Dermis blood vessel endothelial cell (primary cell): ENCODE measurements at places on chromosomes 16 and 17. TPM values are rescaled to one million over a fixed set of nuclear protein-coding genes. Genes with fewer than 3 reads are reported as not detected.

Gene PIPOX
- total RNA-seq: 0.93 and 3.1 TPM in 2 replicates

DNA sequence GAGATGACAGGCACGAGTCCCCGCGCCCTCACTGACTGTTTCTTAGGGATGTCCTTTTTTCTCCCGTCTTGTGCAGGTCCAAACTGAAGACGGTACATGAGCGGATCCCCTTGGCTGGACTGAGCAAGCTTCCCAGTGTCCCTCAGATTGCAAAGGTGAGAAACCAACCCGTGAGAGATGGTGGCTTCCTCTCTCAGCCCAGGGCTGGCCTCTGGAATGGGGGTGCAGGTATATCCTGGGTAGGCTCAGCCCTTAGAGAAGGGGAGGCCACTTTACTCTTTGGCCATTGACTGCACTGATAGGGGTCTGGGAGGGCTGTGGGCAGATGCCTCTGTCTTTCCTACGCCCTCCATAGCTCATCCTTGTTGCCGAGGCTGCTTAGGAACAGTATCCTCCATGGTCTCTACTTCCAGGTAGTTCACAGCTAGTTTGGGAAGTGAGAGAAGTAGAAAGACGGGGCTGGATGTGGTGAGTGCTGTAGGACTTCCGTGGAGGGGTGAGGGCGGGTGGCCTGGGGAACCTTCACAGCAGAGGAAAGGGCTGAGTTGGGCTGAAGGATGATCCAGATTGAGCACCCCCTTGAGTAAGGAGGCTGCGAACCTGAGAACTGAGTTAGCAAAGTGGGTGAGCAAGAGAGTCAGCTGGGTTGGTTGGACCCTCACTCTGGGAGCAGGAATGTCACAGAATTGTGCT, 83.0 kb downstream of the OR1D5 start:
- DNase-seq: no peak

Gene GAS7
- total RNA-seq: 4.8 and 6.7 TPM in 2 replicates

DNA sequence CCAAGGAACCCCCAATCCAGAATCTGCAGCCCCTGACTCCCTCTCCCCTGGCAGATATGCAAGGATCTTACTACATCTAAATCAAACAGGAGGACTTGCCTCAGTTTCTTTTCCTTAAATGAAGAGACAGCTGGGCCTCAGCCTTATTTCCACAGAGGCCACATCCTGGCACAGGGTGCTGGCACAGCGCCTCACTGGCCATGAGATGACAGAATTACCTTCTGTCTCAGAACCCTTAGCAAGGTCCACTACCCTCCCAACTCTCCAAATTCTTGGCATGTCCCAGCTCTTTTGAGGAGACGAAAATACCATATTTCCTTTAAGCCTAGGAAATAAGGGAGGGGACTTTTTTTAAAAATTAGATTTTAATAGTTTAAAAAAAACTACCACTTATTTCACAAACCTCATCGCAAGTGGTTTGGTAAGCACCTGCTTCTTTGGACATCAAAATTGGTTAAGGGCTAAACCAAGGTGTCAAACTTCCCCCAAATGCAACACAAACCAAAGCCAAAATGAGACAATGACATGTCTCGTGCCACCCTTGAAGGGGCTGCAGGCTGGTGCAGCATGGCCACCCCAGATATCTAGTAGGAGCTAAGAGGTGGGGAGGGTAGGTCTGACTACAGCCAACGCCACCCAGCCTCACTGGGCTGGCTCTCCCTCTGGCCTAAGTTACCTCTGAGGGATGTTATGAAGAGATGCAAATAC, 25.3 kb downstream of the FAM117A start:
- no peak for DNase-seq

GRCh38 chr17:57861000-57861789, 11.4 kb upstream of the MRPS23 start:
- DNase-seq: peak; percentile 43

Gene DRC7
- 0.09 TPM in 1 of 2 replicates, not detected in the other for total RNA-seq

Gene KRT33A
- total RNA-seq: not detected in 2 replicates

Gene HSBP1
- 40.2 and 70.5 TPM in 2 replicates for total RNA-seq

GRCh38 chr16:84459941-84460405, 44.5 kb downstream of the MEAK7 start:
- DNase-seq: no peak

GRCh38 chr17:15255713-15256454, 9.2 kb downstream of the PMP22 start:
- DNase-seq: no peak
